ENCODE measurements at places on chromosomes 3 and 15.

- no peak for DNase-seq
These were observed 107.5 kb downstream of the WNT7A start for GRCh38 chr3:13772321-13772745.

DNA sequence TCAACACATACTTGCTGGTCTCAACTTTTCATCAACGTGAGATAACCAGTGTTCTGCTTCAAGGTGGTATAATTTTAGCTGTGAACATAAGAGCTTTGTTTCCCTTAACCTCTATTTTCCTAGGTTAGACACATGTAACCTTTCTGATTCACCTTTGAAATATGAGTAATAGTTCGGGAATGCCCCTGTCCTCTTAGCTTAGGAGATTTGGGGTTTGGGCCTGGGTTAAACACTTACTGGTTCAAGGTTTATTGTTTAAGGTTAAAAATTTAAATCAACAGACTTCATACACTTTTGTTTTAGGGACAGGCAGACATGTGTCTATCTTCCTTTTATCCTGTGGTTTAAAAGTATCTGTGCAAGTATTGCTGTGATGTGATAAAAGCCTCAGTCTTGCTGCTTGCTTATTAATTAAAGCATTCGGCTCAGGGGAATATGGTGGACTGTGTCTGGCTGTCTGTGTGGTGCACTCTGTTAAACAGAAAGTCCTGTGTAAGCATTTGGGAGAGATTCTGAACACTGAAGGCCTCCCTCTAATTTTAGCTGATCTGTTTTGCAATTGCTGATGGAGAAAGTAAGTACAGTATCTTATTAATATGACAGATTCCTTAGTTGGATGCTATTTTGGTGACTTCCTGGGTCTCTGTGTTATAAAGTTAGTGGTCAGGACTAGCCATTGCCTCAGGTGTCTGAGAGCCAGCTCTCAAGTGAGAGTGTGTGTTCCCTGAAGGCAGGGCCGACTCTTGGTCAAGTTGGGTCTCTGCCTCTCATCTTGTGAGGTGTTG, 81.8 kb downstream of the USP13 start:
- no peak for DNase-seq

GRCh38 chr15:90345857-90346256, 6.2 kb upstream of the ZNF774 start:
- DNase-seq: no peak

DNA sequence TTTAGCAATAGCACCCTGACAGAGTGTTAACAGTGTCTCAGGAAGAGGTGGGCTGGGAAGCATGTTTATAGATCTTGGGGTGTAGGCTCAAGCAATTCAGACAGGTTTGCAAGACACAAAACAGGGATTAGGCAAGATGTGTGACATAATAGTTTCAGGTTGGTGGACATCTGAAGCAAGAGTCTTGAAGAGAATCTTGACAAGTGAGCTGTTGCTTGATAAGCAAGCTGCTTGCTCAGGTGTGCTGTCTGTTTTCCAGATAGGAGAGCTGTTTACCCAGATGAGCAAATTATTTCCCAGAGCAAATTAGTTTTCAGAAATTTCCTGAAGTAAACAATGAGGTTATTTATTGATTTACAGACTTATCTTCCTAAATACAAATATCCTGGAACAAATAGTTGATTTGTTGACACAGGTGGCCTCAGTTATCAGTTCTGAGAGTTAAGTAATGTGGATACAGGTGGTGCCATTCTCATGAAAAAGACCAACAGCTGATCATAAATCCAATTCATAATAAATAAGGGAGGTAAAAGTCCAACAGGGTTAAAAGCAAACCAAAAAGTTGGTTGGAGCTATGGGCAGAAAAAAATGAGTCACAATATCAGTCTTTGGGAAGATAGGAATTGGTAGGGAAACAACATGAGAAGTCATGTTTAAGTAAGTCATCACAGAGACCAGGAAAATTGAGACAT, 437.3 kb downstream of the TBL1XR1 start:
- DNase-seq: no peak

DNA sequence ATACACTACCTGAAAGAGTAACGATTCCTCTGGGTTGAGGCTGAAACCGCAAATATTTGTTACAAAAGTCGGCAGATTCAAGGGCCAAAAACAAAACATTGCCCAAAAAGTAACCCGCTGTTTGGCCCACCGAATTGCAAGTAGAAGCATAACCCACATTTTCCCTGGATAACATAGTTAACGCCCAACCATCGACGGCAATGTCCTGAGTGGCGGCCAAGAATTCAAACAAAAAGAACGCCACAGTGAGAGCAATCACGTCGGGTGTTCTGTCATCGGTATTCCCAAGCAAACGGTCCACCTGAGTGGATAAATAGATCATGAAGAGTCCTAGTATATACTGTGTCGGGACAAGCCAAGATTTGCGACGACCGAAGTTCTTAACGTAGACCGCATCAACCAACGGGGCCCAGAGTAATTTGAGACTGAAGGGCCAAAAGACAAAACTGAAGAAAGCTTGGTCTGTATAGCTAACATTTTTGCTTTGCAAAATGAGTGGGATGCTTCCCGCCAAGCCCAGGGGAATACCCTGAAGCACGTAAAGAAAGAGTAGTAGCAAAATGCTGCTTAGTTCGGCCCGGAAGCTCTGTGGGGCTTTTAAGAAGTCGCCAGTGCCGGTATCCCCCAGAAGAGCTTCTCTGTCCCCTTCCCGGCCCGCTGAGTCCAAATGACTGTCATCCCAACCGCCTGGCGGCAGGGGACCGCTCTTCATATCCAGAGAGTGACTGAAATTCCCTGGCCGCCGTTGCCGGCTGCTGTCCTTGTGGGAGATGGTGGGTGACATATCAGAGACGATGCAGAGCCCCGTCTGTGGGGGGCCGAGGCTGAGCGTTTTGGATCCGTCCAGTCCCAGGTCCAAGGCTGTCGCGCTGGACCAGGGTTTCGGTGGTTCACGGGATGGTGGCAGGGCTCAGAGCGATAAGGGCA, 750 bp downstream of the SLC33A1 start:
- DNase-seq: no peak

- DNase-seq: no peak
These were observed 1.4 kb upstream of the PRSS50 start for GRCh38 chr3:46719044-46719565.

GRCh38 chr3:171283183-171283847, 176.9 kb downstream of the TNIK start:
- DNase-seq: no peak

Measured in fibroblast of skin of left biceps (primary cell).